NCI-H187 treated with DMSO at 0.1 percent for 48 hours (cell line): ENCODE measurements at places on chromosomes 1 and 21.

DNA sequence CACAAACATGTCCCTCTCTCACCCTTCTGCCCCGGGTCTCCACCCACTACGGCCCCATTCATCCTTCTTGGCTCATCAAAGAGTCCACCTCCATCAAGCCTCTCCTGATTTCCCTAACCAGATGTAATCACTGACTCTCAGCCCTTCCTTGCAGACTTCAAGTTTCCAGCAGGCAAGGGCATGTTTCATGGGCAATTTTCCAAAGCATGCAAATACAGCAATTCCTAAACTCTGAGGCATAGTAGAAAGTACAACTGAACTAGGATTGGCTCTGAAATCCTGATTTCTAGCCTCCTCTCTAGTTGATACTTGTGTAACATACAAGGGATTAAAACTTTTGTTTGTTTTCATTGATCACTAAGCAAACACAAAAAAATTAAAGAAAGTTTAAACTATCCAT is 109.1 kb upstream of the GADD45A start:
- DNase-seq, result no peak

- DNase-seq, result no peak
Measured at GRCh38 chr1:17278996-17279830, 28.8 kb upstream of the PADI4 start.

- no peak for DNase-seq
Measured at GRCh38 chr1:17568014-17568900, 28.8 kb downstream of the ARHGEF10L start.

GRCh38 chr1:18936471-18936813 is 20.0 kb downstream of the IFFO2 start:
- DNase-seq, result no peak

GRCh38 chr1:42822800-42823392 is 5.7 kb upstream of the SVBP start:
- DNase-seq, result no peak

GRCh38 chr1:201108614-201109013 is 3.6 kb downstream of the CACNA1S start:
- peak; percentile 40 for DNase-seq

DNA sequence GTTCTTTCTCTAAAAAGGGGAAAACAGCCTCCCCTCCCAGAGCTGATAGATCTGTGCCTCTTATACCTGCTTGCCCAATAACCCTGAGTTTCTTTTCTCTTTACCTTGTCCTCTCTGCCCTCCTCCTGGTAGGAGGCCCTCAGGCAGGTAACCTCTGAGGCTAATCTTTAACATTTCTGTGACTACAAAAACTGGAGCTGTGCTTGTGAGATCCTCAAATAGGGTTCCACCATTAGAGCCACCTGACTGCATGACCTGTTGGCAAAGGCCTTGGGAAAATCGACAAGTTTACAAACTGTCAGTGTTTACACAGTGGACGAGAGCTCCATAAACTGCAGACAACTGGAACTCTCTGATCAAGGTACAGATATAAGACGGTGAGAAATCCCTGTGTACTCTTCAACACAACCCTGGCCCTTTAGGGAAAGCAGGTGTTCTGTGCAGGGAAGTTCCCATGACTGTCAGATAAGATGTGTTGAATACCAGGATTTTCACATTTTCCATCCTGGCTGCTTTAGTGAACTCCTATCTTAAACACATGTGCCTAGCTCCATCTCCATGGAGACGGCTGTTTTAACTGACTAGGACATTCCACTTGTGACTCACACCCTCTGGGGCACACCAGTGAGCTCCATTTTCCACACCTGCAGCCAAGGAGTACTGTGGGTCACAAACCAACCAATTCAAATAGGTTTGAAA is 38.3 kb downstream of the ECE1 start:
- DNase-seq, result no peak

DNA sequence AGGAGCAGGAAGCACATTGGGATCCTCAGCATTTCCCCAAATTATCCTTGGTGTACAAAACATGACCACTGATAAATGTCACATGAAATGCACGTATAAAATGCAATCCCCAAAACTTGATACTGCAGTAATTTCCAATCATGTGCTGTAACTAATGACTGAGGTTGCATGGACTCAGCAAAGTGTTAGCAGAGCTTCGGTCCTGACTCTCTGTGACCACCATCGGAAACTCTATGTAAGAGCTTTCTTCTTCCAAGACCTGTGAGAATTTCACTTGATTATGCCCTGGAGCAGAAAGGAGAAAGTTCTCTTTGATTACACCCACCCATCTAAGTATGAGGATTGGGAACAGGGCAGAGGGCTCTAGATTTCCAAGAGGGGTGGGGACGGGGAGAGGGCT is 908 bp downstream of the CD53 start:
- no peak for DNase-seq

DNA sequence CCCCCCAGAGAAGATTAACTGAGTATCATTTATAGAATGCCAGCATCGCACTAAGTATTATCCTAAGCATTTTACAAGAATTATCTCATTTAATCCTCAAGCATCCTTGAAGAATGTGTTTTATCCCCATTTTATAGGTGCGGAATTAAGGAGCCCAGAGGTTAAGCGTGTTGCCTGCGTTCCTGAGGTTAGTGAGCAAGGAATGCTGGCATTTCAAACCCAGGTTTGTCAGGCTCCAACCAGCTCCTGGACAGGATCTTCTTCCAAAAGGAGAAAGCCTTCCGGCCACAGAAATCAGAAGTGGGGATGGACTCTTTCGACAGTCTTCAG is 82.3 kb downstream of the SSBP3 start:
- no peak for DNase-seq

- no peak for DNase-seq
Measured at GRCh38 chr1:11664336-11665065, 501 bp downstream of the FBXO6 start.

- DNase-seq, result no peak
Measured at GRCh38 chr1:196690582-196690981, 38.7 kb downstream of the CFH start.

DNA sequence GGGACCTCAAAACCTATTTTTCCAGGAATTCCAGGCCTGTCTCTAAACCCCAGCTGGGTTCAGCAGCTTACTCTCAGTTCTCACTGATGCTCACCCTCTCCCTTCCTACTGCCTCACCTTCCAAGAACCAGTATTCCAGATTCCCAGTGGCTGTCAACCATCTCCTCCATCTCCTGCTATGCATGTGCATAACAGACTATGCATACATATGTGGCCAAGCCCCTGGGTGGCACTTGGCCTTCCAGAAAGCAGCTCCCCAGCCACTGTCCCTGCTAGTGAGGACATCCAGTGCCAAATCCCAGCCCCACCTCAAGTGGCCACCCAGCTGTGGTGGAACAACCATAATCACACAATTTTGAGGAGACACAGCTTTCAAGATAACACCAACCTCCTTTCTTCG is 475.7 kb upstream of the PKN2 start:
- DNase-seq, result no peak

DNA sequence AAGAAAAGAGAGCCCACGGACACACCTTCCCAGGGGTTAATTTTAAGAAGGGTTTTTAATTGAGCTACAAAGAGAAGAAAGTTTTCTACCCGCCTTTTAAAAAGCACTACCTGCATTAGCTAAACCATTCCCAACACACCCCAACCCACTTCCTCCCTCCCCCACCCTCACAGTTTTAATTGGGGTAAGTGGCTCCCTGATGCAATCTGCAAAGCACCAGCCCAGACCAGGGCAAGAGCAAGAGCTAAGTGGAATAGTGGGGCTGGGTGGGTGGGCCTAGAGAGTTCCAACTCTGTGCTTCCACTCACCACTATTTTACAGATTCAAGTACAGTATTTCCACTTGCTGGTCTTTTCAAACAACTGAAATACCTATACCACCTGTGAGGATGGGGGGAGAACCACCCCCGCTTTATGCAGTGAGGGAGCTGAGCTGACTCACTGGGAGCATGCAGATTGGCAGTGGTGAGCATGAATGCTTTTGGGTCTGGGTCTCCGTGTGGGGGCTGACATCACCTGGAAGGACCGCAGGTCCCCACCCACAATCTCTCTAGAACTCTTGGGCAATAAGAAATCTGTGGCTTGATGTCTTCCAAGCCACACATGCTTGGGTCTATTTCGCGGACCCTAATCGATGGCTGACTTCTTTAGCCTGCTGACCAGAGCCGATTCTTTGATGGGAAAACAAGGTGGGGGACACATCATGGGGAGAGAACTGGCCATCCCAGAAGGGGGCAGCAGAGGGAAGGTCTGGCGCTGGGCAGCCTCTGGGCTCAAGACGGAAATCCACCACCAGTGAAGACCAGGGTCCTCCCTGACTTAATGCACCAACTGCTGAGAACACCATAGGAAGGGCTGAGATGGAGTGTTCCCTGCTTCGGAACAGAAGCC is 95.5 kb downstream of the SSBP3 start:
- no peak for DNase-seq

- no peak for DNase-seq
Measured at GRCh38 chr21:17708522-17709265, 96.0 kb upstream of the BTG3 start.

GRCh38 chr21:32653326-32653901 is 41.2 kb upstream of the CFAP298 start:
- DNase-seq, result no peak

GRCh38 chr1:19552291-19553010 is 67.1 kb upstream of the CAPZB start:
- DNase-seq, result no peak

- DNase-seq, result no peak
Measured at GRCh38 chr1:175904808-175905207, 161.4 kb upstream of the TNR start.

- DNase-seq, result no peak
Measured at GRCh38 chr1:18994381-18994780, 37.9 kb upstream of the IFFO2 start.

DNA sequence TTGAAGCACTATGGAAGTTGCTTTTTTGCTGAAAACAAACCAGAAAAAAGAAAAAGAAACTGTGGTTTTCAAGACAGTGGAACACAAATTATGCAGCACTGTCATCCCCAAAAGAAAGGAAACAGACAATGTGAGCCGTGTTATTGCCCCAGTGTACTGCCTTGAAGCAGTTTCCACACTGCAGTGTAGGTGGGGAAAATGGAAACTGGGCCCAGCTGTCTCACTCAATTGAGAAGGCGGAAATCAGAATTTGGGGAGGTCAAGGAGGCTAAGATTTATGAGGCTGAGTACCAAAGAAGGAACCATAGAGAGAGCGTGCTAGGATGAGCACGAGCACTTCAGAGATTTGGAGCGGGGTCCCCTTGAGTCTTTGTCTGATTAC is 55.5 kb downstream of the MPZL1 start:
- DNase-seq, result no peak

GRCh38 chr1:214856843-214857242 is 225.7 kb upstream of the KCNK2 start:
- DNase-seq, result no peak

- no peak for DNase-seq
Measured at GRCh38 chr1:105416261-105416660, 1640.2 kb upstream of the PRMT6 start.

GRCh38 chr1:64601207-64601606 is 131.3 kb downstream of the CACHD1 start:
- no peak for DNase-seq

DNA sequence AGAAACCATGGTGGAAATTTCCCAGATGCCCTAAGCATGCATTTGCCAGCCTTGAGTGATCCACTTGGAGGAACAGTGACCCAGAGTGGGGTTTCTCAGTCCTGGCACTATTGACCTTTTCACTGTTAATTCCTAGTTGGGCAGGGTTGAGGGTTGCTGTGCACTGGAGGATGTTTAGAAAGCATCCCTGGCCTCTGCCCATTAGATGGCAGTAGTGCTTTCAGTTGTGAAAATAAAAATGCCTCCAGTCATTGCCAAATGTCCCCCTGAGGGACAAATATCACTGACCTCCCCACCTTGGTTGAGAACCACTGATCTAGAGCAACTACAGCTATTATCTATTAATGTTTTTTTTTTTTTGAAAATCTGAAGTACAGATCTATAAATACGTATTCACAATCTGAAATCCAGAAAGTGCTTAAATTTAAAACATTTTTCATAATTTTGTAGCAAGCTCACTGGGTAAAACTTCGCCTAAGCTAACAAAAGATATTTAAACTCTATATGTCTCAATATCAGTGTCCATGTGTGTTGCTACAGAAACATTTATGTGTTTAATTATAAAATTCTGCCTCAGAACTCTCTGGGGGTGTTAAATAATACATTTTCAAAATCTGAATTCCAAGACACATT is 27.3 kb downstream of the F3 start:
- no peak for DNase-seq

GRCh38 chr1:116226017-116226416 is 114.8 kb downstream of the MAB21L3 start:
- no peak for DNase-seq

GRCh38 chr1:25795946-25796810 is 3.8 kb upstream of the SELENON start:
- no peak for DNase-seq

- no peak for DNase-seq
Measured at GRCh38 chr1:192756847-192757246, 52.0 kb upstream of the RGS2 start.

DNA sequence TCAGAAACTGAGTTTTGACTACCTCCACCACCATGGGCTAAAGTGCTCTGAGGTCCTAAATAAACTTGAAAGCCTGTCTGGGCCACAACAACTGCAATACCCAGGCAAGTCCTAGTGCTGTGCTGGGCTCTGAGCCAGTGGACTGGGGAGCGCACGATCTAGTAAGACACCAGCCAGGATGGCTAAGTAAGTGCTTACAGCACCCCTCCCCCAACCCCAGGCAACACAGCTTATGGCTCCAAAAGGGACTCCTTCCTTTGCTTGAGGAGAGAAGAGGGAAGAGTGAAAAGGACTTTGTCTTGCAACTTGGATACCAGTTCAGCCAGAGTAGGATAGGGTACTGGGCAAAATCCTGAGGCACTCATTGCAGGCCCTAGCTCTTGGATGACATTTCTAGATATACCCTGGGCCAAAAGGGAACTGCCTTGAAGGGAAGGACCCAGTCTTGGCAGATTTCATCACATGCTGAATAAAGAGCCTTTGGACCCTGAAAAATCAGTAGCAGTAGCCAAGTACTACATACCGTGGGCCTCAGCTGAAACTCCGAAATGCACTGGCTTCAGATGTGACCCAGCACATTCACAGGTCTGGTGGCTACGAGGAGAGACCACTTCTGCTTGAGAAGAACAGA is 1.6 kb downstream of the C1orf105 start:
- DNase-seq, result no peak

- DNase-seq, result no peak
Measured at GRCh38 chr1:71170925-71171324, 90.1 kb upstream of the ZRANB2 start.

- peak; percentile 75 for DNase-seq
Measured at GRCh38 chr1:205255941-205256780, 28.4 kb downstream of the TMCC2 start.

DNA sequence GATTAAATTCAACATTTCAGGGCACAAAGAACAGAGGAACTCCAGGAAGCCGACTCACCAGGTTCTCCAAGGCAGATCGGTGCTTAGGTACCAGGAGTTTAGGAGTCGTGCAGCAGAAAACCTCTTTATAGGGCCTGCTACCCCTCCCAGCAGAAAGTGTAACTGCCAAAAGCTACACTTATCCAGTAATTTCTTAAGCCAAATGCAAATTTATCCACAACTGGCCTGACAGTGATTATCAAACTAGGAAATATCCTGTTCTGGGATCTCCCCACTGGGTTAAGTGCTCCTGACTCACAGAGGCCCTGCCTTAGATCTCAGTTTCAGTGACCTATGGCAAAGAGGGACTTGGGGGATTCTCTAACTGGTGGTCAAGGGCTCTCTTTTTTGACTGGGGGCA is at the start of gene SPRR2F:
Gene SPRR2F, minus strand, starts transcription at position 101 of the 400 bp plus-strand sequence. CDS start 783 bp downstream, outside the sequence.
- no peak for DNase-seq
